ENCODE measurements at places on chromosomes 13 and 19. TPM values are rescaled to one million over a fixed set of nuclear protein-coding genes. Genes with fewer than 3 reads are reported as not detected.
A peak's percentile ranks its signal among the peaks of the same experiment; 100 is the strongest.

The UHRF1 gene
- total RNA-seq, result 2.2 TPM

The RNF225 gene
- 0.39 TPM for total RNA-seq

The LHB gene
- total RNA-seq, result not detected

The PRR19 gene
- not detected for total RNA-seq

The LRRC25 gene
- total RNA-seq, result not detected

The ZNF471 gene
- 0.62 TPM for total RNA-seq

The VSTM2B gene
- total RNA-seq, result not detected

DNA sequence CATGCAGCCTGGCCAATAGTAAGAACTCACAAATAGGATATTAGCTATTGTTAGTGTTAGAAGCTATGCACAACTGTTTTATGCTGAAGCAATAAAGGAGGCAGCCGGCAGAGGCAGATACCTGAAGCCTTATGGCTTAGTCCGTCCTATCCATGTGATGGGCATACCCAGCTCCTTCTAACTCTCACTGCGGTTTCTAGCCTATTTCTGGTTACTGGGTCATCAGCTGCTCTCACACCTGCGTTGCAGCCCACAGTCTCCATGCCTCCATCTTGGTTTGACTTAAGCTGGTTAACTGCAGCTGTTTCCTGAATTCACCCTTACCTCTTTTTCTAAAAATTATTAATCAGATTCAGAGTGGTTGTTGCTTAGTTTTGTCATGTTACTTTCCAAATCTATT lies 40.5 kb upstream of the CNMD start:
- DNase-seq, result no peak

- DNase-seq, result no peak
Observed at GRCh38 chr13:27288392-27288791, 17.8 kb downstream of the RASL11A start.

GRCh38 chr19:32453736-32454135 lies 48.2 kb downstream of the DPY19L3 start:
- DNase-seq, result no peak

DNA sequence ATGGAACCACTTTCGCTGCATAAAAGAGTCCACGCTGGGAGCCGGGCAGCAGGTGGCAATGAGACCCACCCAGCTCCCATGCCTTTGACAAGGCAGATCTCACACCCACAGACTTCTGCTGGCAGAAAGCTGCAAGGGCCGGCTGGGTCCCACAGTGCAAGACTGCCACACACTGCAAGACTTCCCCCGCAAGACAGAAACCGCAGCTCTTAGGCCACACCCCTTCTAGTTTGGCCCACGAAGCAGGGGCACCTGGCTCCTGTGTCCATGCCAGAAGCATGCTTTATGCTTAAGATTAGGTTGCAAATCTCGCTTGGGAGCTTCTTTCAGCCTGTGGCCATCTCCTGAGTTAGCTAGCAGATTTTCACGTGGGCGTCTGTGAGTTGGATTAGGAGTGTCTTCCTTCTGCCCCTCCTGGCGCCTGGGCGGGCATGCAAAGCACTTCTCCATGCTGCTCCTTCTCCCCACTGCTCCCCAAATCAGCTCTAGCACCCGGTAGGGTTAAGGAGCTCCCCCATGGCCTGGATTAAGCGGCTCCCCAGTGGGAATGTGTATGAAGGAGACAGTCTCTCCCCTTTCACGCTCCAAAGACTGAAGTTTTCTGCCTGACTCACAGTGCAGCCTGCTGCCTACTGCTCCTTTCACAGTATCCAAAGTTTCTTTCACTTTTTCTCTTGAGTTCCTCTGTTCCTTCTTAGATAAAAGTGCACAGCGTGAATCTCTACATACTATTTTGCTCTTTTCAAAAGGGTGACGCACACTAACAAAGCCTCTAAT lies 17.7 kb downstream of the GPC6 start:
- no peak for DNase-seq

DNA sequence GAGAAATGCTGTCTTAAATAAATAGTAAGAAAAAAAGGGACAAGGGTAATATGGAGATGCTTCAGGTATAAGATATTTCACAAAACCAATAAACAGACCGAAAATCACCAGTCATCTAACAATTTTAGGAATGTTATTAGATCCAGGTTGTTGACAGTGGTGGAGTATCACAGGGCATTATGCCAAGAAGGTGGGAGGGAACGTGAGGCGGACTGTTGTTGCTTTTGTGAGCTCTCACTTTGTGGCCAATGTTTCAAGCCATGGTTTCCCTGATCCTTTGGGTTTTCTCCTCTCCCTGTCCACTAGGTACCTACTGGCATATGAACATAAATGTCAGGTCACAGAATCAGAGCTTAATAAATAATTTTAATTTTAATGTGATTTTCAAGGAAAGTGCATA lies 790.3 kb upstream of the SLITRK1 start:
- no peak for DNase-seq

GRCh38 chr13:24161980-24162525 lies 1.5 kb downstream of the SPATA13 start:
- DNase-seq, result no peak

- peak; percentile 53 for DNase-seq
Observed at GRCh38 chr19:16355293-16356043, 30.8 kb downstream of the KLF2 start.

- no peak for DNase-seq
Observed at GRCh38 chr19:5434970-5435641, 20.1 kb upstream of the ZNRF4 start.

DNA sequence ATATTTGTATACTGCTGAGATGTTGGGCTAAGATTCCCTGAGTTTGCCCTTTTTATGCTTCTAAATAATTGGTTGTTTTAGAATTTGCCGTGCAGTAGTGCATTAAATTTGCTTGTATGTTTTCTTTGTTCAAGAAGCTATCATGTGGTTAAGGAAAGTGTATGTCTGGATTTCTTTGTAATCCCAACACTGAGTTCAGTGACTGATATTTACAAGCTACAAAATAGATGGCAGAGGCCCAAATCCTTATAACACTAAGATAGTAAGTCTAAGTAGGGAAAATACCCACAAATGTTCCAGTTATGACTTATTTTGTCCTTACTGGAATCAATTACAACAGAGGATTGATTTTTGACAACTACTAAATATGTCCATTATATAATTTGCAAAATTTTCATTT lies 435.0 kb upstream of the KLF12 start:
- DNase-seq, result no peak

DNA sequence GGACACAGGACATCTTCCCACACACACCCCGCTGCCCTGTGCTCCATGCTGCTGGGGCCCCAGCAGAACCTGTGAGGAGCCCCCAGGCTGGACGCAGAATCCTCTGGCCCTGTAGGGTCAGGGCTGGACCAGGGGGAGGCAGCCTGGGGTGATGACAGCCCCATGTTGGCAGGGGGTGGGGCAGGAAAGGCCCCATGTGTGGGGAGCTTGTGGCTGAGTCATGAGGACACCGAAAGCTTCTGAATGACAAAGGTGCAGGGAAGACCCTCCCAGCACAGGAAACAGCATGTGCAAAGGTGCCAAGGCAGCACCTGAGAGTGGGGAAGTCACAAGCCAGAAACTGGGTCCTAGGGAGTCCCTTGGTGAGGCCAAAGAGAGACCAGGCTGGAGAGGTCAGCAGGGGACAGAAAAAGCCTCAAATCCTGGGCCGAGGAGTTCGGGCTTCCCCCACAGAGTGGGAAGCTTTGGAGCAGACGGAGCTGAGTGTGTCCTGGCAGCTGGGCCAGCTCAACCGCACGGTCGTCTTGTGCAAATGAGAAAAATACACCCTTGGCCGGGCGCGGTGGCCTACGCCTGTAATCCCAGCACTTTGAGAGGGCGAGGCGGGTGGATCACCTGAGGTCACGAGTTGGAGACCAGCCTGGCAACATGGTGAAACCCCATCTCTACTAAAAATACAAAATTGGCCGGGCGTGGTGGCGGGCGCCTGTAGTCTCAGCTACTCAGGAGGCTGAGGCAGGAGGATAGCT lies 17.5 kb downstream of the ATP8B3 start:
- DNase-seq, result no peak

- no peak for DNase-seq
Observed at GRCh38 chr13:36973621-36974295, 25.4 kb downstream of the ALG5 start.

DNA sequence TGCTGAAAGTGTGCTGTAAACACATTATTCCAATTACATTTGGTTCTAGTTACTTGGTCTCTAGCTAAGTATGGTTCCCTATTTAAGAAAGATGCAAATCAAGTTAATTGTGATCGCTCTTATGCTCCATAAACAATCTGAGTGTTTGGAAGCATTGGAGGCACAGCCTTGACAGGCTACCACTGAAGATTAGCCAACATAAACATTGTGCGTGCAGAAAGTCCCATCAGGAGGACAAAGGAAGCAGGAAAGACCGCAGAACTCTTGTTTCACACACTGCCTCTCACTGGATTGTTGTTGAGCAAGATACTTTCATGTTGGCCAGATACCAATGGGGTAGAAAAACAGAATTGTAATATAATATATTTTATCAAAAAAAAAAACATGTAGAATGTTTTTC lies 814.4 kb downstream of the EFNB2 start:
- no peak for DNase-seq

GRCh38 chr13:41188584-41188983 lies 5.8 kb downstream of the KBTBD7 start:
- no peak for DNase-seq

DNA sequence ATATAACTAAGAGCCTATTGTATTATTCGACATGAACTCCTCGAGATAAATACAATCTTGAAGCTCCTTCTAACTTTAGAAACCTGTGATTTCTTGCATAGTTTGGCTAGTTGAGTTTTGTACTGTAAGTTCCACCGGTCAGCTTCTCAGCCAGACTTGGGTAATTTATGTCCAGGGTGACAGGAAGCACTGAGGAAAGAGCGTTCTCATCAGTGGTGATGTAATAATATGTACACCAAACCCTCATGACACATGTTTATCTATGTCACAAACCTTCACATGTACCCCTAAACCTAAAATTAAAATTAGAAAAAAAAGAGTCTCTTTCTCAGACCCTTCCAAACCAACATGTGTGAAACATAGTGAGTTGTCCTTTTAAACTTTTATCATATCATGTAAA lies 205.7 kb downstream of the KCNRG start:
- DNase-seq, result no peak

- no peak for DNase-seq
Observed at GRCh38 chr19:41784312-41784711, 12.1 kb upstream of the CEACAM3 start.

DNA sequence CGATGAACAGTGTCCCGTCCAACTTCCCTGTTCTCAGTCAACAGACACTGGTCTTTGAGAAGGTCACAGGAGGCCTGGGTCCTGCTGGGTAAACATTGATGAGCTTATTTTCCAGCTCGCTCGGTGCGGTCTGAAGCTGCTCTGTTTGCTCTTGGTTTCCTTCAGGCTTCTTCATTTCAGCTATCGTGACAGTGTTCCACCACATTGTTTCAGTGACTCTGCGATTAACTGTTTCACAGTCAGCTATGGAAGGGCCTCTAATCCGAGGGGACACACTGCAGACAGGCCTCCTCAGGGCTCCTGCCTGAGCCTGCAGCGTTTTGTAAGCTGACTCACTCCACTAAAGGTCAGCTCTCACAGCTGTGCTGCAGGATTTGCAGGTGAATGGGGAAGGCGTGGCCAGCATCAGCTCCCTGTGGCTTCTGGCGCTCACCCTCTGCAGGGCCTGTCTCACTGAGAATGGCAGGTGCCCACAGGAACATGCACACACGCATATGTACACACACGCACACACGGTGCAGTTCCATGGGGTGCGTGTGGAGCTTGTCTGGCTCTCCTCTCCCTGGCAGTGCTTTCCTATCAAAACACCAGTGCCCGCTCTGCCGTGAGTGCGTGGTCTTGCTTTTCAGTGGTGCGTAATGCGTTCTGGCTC lies 62.9 kb upstream of the MCF2L start:
- DNase-seq, result no peak

DNA sequence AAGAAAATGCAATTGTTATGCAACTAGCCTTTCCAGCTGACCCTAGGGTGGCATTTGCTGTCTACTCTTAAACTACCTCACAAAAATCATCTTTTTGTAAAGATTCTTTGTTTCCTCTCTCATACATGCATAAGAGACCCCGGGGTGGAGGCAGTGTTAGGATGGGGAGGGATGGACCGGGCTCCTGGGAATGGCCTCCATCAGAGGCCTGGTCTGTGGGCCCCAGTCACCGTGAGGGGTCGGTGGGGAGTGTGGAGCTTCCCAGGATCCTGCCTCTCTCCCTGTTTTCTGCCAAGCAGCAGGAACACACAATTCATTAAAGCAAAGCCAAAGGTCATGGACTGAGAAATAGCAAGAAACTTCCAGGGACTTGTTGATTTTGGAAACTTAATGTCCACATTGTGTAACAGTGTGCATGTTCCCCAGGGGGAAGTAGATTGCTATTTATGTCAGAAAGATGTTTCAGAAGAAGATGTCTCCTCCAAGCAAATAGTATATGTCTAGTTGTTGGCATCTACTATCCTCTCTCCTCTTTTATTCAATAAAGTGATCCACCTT lies 241.4 kb downstream of the ENOX1 start:
- DNase-seq, result no peak

Data from CD4-positive, CD25-positive, alpha-beta regulatory T cell (primary cell).